ENCODE measurements at places on chromosomes 7 and 10.

GRCh38 chr10:30433306-30433729 is 666 bp upstream of the MAP3K8 start:
- peak; percentile 90 for DNase-seq

DNA sequence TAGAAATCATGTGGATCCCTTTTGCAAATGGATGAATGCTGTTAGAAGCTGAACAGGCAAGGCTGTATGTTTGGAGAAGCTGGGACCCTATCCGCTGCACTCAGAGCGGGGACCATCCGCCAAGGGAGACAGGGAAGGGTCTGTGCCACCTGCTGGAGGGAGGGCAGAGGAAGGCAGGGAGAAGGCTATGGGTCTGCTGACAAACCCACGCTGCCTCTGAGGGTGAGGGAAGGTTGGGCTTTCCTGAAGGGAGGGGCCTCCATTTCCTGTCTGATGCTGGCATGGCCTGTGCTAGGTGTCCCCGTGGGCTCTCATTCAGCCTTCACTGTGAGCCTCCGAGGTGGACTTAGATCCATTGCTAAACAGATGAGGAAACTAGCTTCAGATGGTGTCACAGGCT is 5.3 kb upstream of the CRHR2 start:
- no peak for DNase-seq

GRCh38 chr10:71740069-71740653 is 20.6 kb upstream of the C10orf105 start:
- peak; percentile 50 for DNase-seq

GRCh38 chr7:74187915-74188675 is 13.9 kb downstream of the EIF4H start:
- no peak for DNase-seq

DNA sequence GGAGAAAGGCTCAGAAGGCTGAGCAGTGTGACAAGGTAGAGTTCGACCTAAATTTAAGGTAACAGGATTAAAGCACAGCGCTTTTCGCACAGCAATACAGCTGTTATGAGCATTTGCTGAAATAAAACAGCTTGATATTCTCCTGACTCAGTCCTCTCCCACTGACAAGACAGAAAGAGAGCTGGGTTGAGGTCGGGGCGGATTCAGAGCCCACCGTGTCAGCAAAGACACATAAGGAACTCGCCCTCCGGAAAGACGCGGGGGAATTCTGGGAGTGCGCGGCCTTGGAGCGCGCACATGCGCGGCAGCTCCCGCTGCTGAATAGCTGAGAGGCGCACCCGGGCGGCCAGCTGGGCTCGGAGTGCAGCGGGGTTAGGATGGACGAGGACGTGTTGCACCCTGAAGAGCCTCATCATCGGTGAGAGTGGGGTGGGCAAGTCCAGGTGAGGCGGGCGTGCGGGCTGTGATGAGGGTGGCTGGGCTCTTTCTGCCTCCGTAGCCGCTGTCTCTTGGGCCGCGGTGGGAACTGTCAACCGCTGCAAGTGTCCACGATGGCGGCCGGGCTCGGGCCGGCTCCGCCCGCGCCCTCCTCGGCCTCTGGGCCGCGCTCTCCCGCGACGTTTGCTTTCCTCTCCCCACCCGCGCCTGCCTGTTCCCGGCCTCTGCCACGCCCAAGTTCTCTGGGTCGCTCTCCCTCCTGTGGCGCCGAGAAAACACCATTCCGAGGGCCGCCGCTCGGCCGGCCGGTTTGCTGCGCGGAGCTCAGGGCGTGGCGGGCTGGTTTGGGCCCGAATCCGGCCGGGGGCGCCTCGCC is 120.6 kb downstream of the LYZL1 start:
- DNase-seq = no peak

DNA sequence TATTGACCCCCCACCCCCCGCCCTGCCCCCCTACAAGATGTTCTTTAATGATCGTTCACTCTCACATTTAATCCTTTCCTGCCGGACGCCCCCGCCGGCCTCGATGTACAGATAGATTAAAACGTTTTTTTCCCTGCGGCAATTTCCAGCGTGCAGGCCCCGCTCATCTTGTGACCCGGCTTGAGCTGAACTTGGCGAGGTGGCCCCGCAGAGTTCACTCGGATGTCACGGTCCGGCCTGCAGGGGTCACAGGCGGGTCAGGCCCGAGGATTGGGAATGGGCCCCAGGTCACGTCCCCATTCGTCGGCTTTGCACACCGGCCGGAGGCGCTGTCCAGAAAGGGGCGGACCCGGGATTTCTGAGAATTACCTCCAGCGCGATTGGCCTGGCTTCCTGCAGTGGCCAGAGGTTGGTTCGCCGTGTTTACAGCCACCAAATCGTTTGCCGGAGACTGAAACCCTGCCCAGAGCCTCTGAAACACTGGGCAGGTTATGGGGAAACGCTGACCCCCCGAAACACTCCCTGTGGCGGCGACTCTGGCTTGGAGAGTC is 1.9 kb upstream of the CYP26A1 start:
- DNase-seq = peak; percentile 48

GRCh38 chr10:5618042-5618441 is 48.4 kb downstream of the ASB13 start:
- DNase-seq = no peak

DNA sequence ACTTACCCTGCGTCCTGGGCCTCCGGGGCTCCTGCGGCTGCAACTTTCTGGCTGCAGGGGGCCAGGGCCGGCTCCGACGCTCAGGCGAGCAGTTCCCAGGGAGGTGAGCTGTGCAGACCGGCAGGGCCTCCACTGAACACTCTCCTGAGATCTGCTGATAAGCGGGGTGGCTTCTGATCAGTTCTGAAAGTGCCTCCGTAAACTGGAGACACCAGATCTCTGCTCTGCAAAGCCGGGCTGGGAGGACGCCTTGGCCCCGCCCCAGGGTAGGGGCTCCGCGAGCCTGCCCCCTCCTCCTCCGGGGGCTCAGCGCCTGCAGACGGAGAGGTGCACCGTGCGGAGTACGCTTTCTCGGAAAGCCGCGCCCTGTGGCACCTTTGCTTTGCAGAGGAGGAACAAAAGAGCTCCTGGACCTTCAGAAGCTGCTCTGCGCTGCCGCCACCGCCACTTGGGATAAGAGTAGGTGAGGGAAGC is 141.3 kb upstream of the VKORC1L1 start:
- DNase-seq = peak; percentile 76

- DNase-seq = no peak
Observed at GRCh38 chr7:24406053-24406788, 122.2 kb downstream of the NPY start.

- DNase-seq = peak; percentile 56
Observed at GRCh38 chr10:114548662-114549061, 109.4 kb downstream of the ABLIM1 start.

DNA sequence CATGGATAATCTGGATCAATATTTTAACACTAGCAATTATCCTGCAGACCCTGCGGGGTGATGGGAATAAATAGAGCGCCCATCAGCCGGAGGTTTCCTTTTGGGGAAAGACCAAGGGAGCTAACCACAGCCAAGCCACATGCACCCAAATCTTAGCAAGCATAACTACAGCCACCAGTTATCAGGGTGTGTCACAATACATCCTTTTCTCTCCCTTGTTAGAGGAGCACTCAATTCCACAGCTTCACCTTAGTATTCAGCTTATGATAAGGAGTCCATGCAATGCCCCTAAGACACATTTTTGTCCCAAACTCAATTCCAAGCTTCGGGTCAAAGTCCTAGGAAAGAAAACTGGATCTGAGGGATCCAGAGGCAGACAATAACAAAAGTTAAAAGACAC is 15.9 kb downstream of the TOMM7 start:
- no peak for DNase-seq

- DNase-seq = no peak
Observed at GRCh38 chr10:97684866-97685394, 2.1 kb downstream of the AVPI1 start.

GRCh38 chr10:113052076-113052830 is 102.2 kb downstream of the TCF7L2 start:
- no peak for DNase-seq

DNA sequence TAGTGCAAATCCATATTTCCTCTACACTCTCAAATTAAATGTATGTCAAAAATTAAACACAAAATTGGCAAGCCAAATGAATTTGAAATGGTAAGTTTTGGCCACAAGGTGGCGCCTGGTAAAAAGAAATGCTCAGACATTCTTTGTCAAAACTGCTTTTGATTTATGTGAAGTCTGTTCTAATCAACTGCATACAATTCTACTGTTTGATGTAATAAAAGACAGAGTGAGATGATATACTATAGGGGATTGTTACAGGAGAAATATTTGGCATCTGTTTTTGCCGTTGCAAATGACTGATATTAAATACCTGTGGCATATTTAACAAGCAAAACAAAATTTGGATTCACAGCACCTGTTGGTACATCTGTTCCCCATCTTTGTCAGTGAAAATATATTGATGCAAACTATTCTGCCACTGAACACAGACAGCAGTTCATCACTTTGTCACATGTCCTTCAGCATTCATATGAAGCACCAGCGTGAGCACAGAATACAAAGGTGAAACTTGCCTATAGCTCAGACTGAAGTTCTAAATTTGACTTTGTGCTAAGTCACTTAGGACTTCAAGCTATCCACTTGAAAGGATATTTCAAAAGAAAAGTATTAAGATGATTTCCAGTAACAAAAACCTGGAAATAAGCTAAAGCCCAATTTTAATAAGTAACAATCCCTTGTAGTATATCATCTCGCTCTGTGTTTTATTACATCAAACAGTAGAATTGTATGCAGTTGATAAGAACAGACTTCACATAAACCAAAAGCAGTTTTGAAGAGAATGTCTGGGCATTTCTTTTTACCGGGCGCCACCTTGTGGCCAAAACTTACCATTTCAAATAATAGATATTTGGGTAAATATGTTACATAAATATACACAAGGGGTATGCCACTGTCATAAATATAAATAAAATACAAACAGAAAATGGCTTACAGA is 10.2 kb upstream of the CH25H start:
- DNase-seq = peak; percentile 74

- no peak for DNase-seq
Observed at GRCh38 chr10:74371696-74372095, 220.7 kb downstream of the ADK start.

DNA sequence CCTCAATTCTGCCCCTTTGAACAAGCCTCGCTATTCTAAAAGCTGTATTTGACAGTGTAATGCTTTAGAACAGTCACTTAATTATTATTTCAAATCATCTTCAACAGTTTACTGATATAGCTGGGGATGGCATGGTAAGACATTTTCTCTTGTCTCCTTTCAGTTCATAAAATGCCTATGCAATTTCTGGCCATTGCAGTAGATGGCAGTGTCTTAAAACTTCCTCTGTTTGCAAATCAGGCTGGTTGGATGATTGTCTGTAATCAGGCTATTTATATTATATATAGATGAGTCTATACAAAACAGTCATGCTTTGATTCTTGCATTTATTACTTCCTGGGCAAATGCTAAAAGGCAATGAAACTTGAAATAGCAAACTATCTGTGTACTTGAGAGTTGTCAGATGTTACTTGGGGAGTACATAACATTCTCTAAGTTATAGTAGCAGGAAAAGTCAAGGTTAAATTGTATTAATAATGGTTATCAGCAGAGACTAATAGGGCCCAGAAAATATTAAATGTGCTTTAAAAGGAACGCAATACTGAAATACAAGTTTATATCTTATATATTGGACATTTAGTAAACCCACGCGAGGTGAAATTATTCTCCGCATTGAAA is 55.5 kb upstream of the LHFPL3 start:
- peak; percentile 29 for DNase-seq

GRCh38 chr7:365593-365992 is 75.6 kb downstream of the FOXL3 start:
- DNase-seq = no peak

DNA sequence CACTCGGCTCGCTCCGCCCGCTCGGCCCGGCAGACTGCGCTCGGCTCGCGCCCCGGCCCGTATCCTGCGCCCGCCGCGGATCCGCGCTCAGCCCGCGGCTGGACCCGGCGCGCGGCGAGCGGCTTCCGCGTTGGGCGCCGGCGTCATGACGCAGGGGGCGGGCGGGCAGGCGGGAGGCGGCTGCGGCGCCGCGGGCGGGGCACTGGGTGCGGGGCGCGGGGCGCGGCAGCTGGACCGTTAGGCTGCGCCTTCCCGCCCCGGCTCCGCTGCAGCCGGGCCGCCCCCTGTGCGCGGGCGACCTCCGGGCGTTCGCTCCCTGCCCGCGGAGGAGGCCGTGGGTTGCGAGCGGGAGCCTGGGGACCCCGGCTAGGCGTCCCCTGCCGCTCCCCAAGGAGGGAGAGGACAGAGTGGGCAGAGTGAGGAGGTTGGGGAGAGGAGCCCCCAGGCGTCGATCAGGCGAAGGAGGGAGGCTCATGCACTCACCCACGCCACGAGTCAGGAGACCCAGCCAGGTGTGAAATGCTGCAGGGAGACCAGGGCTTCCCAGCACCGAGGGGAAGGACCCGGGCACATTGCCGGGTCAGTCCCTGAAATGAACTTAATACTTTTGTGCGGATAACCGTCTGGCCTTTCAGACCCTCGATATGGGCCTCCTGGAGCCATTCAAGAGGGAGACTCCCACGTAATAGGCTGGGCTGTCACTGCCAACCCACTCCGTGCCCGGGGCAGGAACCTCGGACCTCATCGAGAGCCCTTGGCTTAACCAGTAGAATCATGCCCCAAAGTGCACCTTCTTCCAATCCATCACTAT is at the start of gene PIP4K2A:
PIP4K2A (minus strand) TSS at position 100 of the 811 bp plus-strand sequence. CDS start 252 bp downstream, outside the sequence.
- DNase-seq = peak; percentile 87

DNA sequence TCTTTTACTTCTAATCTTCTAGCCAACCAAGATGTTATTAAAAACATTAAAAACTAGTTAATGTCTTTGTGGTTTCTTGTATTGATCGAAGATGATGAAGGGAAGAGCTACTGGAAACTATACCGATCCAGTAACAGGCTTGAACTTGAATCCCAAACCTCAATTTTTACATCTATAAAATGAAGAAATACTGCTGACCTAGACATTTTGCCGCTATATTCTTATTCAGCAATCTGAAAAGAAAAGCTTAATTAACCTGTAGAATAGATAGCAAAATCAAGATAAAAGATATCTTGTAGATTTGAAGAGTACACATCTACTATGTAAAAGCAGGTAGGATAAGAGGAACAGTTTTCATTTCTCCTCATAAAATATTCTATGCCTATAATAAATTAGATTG is 326.1 kb upstream of the LRRN3 start:
- DNase-seq = no peak

GRCh38 chr7:3063016-3063753 is 19.5 kb upstream of the CARD11 start:
- no peak for DNase-seq

GRCh38 chr10:89029785-89030437 is 39.3 kb downstream of the FAS start:
- DNase-seq = peak; percentile 88

- no peak for DNase-seq
Observed at GRCh38 chr7:47401611-47402570, 180.0 kb downstream of the TNS3 start.
